Thymus (tissue), 14 donors: ENCODE measurements at places on chromosomes 16 and 17.

GRCh38 chr17:65055708-65056638 is 567 bp downstream of the GNA13 start:
- DNase-seq: peak; percentile 40

DNA sequence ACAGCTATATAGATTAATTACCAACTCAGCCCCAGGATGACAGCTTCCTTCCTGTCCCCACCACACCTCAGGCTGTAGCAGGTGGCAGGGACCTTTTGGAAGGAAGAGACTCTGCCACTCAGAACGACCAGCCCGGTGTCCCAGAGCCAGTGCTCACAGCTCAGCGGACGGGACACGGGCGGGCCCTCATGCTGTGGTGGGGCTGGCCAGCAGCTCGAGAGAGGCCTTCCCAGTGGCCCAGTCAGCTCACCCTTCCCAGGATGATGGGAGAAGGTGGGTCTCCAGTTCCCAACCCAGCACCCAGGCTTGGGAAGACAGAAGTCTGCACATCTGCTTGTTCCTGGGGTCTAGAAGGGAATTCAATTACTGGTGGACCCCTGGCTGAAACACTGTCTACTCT is 10.5 kb downstream of the NUDT16L1 start:
- DNase-seq: no peak

DNA sequence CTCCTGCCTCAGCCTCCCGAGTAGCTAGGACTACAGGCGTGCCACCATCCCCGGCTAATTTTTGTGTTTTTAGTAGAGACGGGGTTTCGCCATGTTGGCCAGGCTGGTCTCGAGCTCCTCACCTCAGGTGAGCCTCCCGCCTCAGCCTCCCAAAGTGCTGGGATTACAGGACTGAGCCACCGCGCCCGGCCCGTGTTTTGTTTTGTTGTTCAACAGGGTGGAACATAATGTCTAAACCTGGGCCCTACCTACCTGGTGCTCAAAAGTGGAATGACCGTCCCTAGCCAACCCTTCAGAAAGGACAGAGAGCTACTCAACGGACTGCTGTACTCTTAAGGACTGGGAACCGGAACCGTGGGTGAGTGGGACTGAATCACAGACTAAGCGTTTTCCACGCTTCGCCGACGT is 772 bp upstream of the KIF22 start:
- DNase-seq: no peak

DNA sequence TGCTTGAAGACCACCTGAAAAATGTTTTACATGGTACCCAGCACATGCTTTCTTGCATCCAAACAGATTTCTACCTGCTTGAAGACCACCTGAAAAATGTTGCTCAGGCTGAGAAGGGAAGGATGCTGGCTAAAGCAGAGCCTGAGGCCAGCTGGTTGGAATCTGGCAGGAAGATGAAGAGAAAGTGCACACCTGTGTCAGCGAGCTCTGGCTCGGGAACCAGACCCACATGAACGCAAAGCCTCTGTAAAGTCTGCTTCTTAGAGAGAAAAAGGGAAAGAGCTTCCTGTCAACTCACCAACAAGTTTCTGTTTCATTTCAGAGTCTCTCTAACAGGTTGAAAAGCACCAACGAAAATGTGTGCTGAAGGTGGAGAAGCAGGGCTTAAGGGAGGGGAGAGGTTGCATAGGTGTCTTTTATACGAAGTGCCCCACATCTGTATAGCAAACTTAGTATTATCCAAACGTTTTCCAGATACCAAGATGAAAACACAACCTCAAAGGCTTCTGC is 226.0 kb downstream of the TOX3 start:
- no peak for DNase-seq

DNA sequence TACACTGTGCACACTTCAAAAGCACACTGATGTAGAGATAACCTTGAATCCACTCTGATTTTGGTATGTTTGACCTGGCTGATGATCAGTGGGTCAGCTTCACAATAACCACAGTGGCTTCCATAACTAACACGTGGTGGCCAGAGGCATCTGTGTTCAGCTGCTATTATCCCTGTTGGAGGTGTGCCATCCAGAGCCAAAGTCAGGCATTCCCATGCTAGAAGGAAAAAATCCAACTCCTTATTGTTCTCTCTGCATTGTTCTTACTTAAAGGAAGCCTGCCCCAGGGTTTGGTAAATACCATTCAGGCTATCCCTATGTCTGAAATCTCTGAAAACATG is 127.3 kb upstream of the MON1B start:
- no peak for DNase-seq

DNA sequence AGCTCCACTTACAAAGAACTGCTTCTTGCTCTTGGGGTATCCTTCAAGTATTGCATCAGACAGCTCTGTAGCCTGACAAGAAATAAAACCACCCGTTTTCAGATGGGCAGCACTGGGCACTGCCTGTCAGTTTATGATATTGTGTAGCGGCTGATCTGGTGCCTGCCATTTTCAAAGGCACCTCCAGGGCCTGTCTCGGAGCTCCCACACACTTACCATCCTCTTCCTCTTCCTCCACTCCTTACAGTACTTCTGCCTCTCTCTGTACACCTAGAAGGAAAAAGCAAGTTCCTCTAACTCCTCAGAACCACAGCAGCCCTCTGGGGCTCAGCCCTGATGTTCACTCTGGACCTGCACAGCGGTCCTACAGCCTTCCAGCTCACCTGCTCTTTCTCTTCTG is 4.4 kb downstream of the PSMC3IP start:
- no peak for DNase-seq

DNA sequence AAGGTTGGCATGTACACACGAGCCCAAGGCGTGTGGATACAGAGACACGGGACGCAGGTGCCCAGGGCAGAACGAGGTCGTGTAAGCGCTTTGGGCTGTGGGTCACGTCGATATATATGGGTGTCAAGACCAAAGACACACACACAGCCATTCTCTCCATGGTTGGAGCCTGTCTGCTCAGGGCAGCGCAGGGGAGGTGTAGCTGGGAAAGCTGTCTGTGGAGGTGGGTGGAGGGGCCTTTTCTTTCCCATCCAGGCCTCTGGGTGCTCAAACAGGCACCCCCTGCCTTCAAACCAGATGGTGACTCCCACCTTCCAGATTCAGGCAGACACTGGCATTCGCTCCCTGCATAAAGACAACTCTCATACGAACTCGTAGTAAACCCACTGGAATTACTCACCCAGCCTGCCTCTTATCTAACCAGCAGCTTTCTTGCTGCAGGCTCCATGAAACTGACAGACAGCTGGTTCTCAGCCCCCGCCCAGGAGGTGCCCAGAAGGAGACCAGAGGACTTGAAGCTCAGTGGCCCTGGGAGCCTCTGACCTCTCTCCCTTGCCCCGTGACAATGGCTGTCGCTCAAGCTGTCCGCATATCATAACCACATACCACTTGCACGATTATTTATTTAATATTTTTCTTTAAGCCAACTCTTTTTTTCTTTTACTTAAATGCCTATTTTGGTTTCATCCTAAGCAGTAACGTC is 237.1 kb downstream of the KATNIP start:
- no peak for DNase-seq

GRCh38 chr17:45696442-45696841 is 87.7 kb upstream of the CRHR1 start:
- no peak for DNase-seq

DNA sequence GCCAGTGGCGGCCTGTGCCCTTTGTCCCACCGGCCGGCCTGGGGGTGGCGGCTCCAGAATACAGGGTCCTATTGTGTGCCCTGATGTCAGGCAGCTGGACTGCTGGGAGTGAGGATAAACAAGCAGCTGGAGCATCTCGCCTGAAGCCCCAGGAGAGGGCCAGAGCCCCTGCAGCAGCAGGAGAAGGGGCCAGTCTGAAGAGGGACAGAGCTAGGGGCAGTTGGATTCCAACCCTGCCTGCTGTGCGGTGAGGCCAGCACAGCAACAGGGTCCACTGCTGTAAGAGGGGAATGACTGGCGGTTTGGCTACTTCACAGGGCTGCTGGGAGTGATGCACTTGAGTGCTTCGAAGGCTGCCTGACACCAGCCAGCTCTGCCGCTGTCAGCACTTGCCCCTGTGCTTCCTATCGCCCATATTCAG is 25.0 kb downstream of the RAB11FIP4 start:
- DNase-seq: no peak

- no peak for DNase-seq
Observed at GRCh38 chr16:4283939-4284338, 11.1 kb upstream of the TFAP4 start.

- DNase-seq: no peak
Observed at GRCh38 chr16:73170612-73171038, 122.7 kb upstream of the ZFHX3 start.

GRCh38 chr17:81432941-81433340 is 37.7 kb downstream of the BAHCC1 start:
- no peak for DNase-seq

- no peak for DNase-seq
Observed at GRCh38 chr16:54493061-54493460, 206.5 kb upstream of the IRX3 start.

GRCh38 chr16:15690296-15690695 is 40.3 kb downstream of the NDE1 start:
- no peak for DNase-seq

- DNase-seq: no peak
Observed at GRCh38 chr16:84427553-84427952, 59.2 kb downstream of the ATP2C2 start.

DNA sequence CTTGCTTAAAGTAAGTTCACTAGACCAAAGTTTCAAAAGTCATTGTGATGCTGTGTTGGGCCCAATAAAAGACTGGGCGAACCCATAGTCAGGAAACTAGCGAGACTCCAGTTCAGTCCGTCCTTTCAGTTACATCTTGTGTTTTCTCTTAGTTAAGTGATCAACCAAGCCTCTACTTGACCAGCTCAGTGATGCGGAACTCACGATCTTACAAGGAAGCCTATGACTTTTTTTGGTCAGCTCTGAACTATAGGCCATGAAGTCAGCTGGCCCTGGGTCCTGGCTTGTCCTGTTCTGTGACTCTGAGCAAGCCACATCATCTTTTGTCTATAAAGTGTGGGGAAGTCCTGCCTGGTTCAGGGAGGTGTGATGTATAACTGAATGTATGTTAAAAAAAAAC is 21.7 kb upstream of the WSCD1 start:
- no peak for DNase-seq

DNA sequence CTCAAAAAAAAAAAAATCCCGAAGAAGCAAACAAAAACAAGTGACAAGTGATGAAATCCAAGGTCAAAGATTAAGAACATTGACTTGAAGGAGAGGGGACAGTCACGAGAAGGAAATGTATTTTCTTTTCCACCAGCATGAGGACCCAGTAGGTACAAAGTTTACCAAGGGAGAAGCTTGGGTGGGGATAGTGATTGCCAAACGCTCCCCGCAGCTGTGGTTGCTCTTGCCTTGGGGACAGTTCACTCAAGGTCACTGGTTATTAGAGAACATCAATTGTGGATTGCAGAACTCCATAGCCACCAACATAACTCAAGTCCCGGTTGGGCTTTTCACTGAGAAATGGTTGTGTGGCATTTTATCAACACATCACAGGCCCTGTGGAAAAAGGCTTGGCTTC is 27.0 kb downstream of the RSL1D1 start:
- DNase-seq: no peak
